ENCODE measurements at places on chromosomes 4 and X.

GRCh38 chr4:143488687-143489086 is 24.8 kb upstream of the SMARCA5 start:
- DNase-seq, result no peak

DNA sequence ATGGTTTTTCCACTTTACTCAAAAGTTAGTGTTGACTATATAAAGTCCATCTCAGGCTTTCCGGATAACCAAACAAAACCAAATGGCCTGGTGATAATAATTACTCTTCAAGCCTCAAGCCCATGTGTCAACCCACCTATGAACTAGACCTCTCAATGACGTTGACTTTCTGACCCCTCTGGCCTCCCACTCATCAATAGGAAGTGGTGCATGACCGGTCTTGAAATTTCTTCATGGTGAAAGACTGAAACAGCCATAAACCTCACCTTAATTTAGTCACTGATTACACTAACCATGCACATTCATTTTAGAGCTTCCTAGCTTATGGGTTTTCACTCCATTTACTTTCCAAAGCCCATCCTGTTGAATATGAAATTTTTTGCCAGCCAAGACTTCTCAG is 276.0 kb downstream of the KLHL13 start:
- no peak for DNase-seq

DNA sequence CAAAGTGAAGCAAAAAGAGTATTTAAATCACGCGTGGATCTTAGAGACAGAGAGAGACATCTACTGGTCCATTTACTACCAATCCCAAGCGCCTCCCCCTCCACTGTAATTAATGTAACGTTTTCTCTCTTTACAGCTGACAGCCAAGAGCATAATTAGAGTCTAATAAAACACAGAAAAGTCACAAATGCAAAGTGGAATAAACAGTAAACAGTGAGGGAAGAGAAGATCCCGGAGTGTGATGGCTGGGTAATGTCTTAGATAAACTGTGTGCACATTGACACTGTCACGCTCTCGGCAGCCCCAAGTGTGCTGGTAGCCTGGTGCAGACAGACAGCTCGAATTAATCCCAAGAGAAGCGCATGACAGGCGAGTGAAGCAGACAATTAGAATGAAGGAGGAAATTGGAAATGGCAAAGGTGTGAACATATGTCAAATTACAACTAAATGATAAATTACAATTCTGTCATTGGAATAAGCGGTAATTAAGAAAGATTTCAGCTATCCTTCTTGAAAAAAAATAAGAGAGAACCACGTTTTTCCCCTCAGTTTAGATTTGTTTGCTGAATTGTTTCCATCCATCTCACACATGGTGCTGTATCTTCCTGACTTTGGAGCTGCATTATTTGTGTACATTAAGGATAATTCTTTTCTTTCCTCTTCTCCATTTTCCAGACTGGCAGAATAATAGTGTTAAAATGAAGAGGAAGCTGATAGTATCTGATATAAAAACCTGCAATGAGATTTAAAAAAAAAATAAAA is 100.1 kb downstream of the CXXC4 start:
- DNase-seq, result no peak

GRCh38 chr4:156188596-156188995 is 234.9 kb upstream of the CTSO start:
- no peak for DNase-seq

GRCh38 chr4:86848732-86849619 is at the start of gene SLC10A6:
Gene SLC10A6, minus strand, starts transcription at chr4:86849384. Its CDS starts 269 bp downstream, at chr4:86849115.
- no peak for DNase-seq

GRCh38 chr4:6221301-6221850 is 21.0 kb upstream of the JAKMIP1 start:
- no peak for DNase-seq

- no peak for DNase-seq
Observed at GRCh38 chrX:112832481-112833095, 8.0 kb downstream of the AMOT start.

DNA sequence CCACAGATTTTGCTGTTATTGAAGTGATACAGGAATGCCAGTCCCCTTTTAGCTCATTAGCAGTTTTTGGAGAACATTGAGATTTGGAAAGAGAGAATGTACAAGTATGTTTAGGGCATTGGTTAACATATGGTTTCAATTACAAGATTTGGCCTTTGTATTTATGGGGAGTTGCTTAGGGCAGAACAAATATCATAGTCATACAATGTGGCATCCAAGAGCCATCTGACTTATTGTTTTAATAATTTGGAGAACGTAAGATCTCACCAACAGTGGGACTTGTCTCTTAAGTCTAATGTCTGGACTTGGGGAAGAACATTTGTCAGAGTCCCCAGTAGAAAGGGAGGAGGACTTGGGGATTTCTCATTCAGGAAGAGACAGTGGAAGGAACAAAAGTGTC is 166.1 kb downstream of the STK32B start:
- DNase-seq, result no peak

All from non-pigmented ciliary epithelial cell (primary cell).